ENCODE measurements at places on chromosomes 7 and 10.

GRCh38 chr7:38229884-38230642, 43.4 kb downstream of the TARP start:
- DNase-seq, result no peak

DNA sequence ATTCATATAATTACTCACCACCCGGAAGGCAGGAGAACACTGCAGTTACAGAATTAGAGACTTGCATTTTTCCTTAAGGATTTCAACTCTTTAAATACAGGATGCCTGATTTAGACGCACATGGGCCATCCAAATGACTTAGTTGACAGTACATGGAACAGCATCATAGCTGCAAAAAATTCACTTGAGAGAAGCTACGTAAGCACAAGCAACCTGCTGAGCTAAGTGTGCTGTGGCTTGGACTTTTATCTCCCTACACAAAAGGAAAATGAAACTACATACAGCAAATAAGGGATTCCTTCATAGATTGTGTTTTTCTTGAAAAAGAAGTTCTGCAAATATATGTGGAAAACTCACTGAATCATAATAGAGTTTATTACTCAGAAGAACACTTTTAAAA, 152.6 kb downstream of the POU6F2 start:
- no peak for DNase-seq

DNA sequence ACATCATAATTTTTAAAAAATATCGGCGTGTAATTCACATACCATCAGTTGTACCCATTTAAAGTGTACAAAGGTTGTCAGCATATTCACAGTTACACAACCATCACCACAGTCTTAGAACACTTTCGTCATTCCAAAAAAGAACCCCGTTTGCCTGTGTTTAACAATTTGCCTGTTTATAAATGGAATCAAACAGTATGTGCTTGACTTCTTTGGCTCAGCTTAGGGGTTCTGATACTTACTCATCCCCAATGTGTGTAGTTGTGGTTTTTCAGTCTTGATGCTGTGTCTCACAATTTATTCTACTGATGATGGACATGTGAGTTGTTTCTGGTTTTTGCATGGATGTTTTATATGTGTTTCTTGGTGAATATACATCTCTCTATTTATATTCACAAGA, 50.0 kb downstream of the PRPF18 start:
- DNase-seq, result no peak

DNA sequence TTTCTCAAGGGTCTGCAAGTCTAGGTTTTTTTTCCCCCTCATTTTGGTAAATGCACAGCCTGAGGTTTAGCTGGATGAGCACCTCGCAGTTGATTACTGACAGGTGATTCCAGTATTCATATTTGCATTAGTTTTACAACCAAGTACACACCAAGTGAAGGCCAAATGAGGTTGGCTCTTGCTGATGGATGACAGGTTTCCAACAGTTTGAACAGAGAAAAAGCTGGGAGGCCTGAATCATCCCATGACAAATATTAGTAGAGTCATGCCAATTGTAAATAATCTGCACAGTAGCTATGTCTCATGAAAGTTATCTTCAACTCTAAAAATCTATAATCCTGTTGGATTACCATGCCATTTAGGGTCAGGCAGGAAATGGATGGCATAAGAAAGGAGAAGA, 399.8 kb downstream of the HTR7 start:
- DNase-seq, result no peak

DNA sequence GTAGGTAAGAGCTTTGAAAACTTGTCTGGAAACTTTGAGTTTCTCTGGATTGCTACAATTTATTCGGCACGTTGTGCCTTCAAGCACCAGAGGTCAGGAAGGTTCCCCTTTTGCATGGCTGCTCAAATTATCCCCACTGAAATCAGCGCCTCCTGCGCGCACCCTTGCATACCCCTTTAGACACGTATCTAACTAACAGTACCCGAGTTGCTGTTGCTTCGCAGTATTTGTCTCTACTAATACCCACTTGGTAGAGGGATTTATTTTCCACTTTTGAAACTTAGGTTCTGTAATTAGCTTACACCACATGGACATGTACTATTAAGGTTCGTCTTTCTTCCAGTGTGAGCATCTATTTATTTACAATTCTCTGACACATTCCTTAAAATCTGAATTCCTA, 1.6 kb downstream of the MEOX2 start:
- no peak for DNase-seq

DNA sequence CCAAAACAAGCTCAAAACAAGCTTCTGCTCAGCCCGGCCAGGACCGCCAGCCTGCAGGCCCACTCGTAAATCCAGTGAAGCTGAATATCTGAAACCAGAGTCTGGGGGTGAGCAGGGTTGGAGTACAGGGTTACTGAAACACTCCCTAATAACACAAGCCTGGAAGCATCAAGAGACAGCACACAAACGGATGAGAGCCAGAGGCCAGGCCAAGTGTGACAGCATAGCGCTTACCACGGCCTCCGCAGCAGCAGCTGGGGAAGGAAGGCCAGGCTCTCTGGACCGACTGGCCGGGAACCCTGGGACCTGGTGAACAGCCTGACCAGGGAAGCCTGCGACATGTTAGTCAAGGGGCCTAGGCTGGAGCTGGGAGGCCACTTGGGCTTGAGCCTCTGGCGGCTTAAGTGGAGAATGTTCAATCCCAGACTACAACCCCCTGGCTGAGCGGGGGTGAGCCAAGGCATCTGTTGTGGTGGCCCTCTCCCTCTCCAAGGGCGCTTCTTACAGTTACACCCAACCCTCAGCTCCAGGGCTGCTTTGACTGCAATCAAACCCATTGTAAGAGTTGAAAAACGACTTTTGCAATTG, 21.7 kb upstream of the RNF32 start:
- no peak for DNase-seq

DNA sequence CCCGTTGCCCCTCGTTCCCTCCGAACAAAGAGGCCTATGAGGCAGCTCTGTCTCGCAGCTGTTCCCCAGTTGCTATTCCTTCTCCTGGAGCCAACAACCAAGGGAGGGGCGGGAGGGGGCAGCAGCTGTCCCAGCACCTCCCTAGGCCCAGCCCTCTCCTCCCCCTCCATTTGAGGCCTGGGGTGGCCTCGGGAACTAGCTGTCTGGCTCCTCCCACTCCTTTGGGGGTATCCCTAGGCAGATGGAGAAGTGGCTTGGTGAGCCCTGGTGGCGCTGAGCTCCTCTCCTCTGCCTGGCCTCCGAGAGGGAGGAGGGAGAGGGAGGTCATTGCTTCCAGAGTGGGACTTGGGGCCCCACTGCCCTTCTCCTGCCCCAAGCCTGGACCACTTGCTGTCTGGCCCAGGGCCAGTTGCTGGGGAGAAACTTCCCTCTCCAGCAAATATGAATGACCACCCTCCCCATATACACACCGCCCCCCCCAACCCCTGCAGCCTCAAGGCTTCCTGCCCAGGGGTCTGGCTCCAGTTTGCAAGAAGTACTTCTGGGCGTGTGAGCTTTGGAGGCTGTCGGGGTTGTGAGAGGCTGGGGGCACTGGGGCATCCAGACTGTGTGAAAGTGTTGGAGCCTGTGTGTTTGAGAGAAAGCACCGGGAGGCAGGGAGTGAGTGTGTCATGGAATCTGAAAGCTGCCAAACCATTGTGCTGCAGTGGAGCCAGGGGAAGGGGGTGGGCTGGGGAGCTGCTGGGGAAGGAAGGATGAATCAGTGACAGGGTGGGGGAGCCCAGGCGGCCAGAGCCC, 3.1 kb downstream of the FLNC start:
- DNase-seq, result peak; percentile 58

DNA sequence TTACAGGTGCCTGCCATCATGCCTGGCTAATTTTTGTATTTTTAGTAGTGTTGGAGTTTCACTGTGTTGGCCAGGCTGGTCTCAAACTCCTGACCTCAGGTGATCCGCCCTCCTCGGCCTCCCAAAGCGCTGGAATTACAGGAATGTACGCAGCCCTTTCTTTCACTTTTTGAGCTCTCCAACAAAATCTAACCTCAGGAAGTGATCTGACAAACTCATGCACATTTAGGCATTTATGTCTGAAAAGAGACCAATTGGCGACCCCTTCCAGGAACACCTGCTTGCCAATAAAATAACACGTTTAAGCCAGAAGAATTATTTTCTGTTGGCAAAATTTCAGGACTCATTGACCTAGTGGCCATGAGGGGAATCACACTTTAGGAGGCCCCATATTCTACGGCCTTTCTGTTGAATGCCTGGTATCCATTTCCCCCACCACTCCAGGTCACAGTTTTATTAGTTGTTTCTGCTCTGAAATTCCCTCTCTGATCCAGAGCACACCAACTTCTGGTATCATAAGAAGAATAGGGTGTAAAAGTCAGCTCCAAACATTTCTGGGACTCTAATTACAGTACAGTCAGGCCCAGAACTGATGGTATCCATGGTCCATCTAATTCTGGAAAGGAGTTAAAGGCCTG, 65.8 kb upstream of the FRMD4A start:
- no peak for DNase-seq

DNA sequence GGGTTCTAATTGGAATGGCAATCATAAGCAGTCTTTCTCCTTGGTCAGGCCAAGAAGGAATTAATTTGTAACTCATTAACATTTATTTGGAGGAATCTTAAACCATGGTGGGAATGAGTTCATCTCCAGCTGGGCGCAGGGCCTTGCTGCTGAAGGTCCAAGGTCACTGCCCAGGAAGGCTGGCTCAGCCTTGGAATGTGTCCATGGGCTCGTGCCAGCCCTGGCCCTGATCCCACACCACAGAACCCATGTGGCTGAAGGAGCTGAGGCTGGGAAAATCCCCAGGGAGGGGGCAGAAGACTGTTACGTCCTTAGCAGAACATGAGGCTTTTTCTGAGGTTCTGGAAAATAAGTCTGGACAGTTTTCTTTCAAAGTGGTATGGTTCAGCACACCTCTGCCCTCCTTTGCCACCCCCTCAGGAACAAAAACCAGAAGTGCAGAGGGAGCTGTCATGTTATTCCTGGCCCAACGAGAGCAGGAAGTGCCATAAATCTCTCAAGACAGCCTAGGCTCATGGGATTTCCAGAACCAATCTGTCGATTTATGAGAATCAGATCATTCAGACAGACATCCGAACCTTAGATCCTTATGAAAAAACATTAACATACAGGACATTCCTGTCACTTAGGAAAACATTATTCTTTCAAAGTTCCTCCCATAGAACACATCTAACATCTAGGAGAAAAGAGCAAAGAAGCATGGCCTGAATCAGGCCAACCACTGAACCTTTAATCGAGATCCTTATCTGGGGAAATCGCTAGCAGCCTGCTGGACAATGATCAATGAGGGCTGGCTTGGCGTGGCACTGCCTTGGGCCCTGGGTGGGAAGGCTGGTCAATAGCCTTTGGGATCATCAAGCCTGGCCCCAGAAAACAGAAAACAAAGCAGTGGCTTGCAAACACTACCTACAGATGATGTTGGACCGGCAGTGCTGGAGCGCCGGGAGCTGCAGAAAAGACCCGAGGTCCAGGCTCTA, 134.3 kb downstream of the TAX1BP1 start:
- DNase-seq, result peak; percentile 24

GRCh38 chr7:42924223-42924838, 7.6 kb downstream of the PSMA2 start:
- DNase-seq, result no peak

GRCh38 chr7:126840869-126841268, 411.9 kb downstream of the GRM8 start:
- DNase-seq, result no peak

DNA sequence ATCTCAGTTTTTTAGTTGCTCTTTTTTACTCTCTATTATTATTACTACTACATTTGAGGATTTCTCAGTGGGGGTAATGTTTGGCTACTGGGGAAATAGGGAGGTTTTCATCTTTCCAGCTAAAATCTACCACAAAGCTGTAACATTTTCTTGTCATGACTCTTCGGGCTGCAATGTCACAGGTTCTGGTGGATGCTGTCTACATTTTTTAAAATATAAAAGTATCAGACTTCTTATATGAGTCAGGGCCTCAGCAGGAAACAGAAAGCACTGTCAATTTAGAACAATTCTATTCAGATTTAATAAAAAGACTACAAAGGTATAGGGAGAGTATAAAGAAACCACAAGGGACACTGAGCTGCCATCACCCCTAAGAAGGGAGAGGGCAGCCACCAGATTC, 61.6 kb downstream of the DNAJC12 start:
- no peak for DNase-seq

DNA sequence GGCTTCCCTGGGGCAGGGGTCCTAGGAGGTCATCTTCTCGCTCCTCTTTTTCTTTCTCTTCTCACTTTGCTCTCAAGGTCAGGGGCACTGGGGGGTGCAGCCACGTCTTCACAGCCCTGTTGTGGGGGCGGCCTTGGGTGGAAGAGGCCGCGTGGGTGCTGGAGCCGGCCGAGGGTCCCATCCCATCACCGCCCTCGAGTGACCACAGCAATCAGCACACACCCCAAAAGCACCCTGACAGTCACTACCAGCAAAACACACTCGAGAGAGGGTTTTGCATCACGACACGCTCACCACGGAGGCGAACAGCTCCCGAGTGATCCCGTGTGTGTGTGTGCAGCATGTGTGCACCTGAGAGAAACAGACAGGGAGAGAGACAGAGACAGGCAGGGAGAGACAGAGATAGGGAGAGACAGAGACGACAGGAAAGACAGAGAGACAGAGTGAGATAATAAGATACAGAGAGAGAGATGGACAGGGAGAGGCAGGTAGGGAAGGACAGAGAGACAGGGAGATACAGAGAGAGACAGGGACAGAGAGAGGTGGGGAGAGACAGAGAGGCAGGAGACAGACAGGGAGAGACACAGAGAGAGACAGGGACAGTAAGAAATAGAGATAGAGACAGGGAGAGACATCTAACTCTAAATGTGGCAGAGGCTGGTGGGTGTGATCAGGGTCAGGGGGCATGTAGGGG, 100.9 kb downstream of the WDR37 start:
- DNase-seq, result no peak

DNA sequence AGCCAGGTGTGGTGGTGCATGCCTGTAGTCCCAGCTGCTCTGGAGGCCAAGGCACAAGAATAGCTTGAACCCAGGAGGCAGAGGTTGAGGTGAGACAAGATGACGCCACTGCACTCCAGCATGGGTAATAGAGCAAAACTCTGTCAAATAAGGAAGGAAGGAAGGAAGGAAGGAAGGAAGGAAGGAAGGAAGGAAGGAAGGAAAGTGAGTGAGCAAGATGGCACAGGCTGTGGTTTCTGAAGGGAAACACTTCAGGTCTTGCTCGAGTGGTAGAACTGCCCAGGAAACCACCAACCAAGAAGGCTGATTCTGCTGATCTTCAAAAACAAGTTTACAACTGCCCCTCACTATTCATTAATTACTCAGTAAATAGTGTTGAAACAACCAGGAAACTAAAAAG, 45.2 kb downstream of the EZH2 start:
- no peak for DNase-seq

GRCh38 chr7:158646766-158647474, 57.7 kb downstream of the NCAPG2 start:
- DNase-seq, result no peak

- no peak for DNase-seq
Measured at GRCh38 chr7:112509402-112509801, 28.6 kb downstream of the LSMEM1 start.

Measured in amygdala (tissue), 56 donors.